Cortex of kidney (tissue), 1 donor: ENCODE measurements at places on chromosomes 3 and 15.

GRCh38 chr3:194265505-194265892, 85.6 kb downstream of the CPN2 start:
- DNase-seq = no peak

- DNase-seq = no peak
Observed at GRCh38 chr15:39556461-39556860, 24.4 kb upstream of the THBS1 start.

DNA sequence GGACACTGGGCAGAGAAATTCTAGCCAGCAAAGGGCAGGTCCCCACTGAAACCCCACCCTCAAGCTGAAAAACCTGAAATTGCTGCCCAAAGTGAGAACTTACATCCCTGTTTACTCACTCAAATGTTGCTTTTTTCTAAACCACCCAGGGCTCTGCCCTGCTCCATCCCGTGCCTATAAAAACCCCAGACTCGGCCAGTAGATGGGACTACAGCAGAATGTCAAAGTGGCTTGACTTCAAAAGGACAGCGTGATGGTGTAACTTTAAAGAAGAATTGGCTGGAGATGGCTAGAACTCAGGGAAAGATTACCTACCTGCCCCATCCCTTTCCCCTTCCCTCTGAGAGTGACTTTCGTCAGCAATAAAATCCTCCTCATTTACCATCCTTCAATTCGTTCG, 246.9 kb downstream of the PYDC2 start:
- no peak for DNase-seq

GRCh38 chr3:128357538-128357937, 109.2 kb downstream of the DNAJB8 start:
- no peak for DNase-seq

GRCh38 chr15:91668370-91668769, 185.1 kb upstream of the SLCO3A1 start:
- no peak for DNase-seq

GRCh38 chr3:130820976-130821375, 72.9 kb upstream of the ATP2C1 start:
- no peak for DNase-seq

GRCh38 chr15:75161106-75161916, 40.4 kb upstream of the C15orf39 start:
- DNase-seq = no peak

DNA sequence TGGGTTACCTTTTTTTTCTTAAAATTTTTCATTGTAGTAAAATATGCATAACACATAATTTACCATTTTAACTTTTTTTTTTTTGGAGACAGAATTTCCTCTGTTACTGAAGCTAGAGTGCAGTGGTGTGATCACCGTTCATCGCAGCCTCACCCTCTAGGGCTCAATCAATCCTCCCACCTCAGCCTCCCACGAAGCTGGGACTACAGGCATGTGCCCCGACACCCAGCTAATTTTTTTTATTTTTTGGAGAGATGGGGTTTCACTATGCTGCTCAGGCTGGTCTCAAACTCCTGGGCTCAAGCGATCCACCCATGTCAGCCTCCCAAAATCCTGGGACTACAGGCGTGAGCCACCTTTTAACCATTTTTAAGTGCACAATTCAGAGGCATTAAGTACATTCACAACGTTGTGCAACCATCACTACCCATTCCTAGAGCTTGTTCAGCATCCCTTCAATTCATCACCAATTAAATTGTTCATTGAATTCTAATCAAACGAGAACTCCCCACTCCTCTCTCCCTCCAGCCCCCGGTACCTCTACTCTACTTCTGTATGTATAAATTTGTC, 44.6 kb downstream of the BHLHE40 start:
- no peak for DNase-seq

DNA sequence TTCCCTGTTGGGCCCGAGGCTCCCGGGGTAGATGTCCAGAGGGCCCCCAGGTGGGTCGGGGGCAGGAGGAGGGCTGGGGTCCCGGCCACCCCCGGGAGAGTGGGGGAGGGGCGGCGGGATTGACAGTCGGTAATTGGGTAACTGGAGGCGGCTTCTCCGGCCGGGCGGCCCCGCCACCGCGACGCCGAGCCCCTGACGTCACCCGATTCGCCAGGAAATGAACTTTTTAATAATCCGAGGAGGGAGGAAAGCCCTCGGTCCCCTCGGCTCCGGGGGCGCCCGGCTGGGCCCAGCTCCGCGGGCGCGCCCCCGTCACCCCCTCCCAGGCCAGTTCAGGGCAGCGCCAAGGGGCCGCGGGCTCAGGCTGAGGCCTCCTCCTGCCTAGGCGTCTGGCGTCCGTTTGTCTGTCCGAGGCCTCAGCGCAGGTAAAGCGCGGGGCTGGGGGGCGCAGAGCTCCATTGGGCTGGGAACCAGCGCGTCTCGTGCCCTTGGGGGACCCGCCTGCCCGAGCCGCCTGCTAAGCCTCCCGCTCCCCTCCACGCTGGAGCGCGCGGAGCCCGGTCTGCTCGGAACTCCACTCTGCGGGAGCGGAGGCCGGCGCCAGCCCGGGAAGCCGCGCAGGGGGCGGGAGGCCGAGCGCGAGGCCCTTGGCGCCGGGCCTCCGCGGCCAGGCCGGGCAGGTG, 3.9 kb downstream of the GATA2 start:
- no peak for DNase-seq

DNA sequence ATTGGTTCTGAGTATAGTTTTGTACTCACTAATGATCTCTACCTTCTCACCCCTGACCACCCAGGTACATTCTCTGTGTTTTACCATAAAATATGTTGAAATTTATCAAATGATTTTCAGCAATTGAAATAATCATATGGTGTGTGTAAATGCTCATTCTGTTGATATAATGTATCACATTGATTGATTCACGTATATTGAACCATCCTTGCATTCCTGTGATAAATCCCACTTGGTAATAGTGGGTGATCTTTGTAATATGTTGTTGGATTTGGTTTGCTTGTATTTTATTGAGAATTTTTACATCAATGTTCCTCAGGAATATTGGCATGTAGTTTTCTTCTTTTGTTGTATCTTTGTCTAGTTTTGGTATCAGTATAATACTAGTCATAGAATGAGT, 1497.6 kb downstream of the OTOL1 start:
- no peak for DNase-seq

GRCh38 chr3:4687167-4687566, 194.0 kb downstream of the ITPR1 start:
- DNase-seq = no peak

GRCh38 chr3:196177567-196177966, 33.6 kb downstream of the ZDHHC19 start:
- no peak for DNase-seq

DNA sequence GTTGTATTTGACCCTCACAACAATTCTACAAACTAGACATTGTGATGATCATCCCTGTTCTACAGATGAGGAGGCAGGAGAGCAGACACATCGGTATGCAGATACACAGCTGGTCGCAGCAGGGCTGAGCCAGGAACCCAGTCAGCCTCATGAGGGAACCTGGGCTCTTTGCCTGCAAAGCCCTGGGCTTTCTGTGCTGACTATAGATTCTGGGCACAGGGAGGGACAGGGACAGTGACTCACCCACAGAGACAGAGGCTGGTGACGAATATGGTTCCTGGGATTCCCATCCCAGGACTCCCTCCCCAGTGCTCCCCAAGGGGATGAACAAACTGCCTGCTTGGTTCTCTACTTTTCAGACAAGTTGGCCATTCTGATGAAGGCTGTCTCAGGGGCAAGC, 3.8 kb upstream of the CAMP start:
- no peak for DNase-seq

DNA sequence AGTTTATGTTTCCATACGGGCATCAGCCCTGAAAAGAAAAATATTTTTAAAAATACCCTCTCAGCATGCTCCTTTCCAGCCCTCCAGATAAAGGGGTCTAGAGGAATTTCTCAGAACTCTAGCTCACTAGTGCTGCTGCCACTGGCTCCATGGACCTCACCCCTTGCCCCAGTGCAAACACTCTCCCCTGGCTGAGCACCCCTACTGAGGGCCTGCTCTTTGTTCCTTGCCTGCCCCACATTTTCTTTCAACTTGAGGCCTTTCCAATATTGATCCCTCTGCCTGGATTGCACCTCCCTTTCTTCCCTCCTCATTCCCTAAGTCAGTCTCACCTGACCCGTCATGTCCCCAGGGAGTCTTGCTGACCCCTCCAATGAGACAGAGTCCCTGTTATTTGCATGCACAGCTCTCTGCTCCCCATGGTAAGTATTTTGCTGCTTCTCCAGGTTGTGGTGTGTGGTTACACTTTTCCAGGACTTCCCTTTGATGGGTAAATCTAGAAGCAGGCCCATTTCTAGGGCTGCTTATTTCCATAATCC, 196.5 kb downstream of the EPHB1 start:
- DNase-seq = no peak

- DNase-seq = no peak
Observed at GRCh38 chr3:156635973-156636372, 38.4 kb upstream of the TIPARP start.

- DNase-seq = no peak
Observed at GRCh38 chr15:98321896-98322295, 326.4 kb upstream of the IGF1R start.

- DNase-seq = no peak
Observed at GRCh38 chr3:16595778-16596177, 9.4 kb downstream of the DAZL start.

GRCh38 chr3:67493808-67494207, 160.6 kb downstream of the SUCLG2 start:
- no peak for DNase-seq

- DNase-seq = no peak
Observed at GRCh38 chr15:58501636-58502188, 69.9 kb downstream of the LIPC start.

DNA sequence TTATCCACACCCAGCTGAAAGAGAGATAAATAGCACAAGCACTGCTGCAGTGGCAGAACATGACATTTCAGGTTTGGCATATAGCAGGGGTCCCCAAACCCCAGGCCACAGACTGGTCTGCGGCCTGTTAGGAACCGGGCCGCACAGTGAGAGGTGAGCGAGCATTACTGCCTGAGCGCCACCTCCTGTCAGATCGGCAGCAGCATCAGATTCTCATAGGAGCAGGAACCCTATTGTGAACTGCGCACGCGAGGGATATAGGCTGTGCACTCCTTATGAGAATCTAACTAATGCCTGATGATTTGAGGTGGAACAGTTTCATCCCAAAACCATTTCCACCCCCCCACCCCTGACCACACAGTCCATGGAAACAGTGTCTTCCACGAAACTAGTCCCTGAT, 54.6 kb downstream of the CCR4 start:
- DNase-seq = no peak

DNA sequence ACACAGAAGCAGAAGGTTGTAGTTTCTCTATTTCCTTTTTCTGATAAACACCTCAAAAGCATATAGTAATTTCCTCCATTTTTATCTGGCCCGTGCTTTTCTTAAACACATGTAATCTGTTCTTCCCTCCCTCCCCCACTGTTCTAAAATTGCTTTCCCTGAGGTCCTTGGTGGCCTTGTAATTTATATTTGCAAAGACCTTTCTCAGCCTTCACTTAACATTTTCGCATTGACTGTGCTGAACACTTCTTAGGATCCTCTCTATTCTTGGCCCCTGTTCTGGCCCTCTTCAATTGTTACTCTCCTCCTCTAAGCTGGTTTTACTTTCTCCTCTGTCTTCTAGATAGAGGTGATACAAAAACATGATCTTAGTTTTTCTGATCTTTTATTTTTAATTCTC, 28.3 kb downstream of the GAP43 start:
- DNase-seq = no peak

DNA sequence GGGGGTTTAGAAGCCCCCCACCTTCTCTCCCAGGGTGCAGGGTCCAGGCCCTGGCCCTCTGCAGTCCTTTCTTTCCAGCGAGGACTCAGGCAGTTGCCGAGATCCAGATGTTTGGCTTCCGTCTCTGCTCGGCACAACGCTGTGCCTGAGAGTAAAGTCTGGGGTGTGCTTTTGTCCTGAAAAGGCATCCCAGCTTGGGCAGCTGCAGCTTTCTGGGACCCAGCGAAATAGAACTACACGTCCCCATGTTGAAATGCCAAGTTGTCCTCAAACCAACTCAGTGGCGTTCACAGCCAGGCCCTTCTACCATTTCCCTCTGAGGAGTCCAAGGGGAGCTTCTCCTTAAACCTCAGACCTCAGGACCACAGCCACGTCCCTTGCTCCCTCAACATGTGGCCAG, 23.1 kb downstream of the FGD5 start:
- no peak for DNase-seq

- no peak for DNase-seq
Observed at GRCh38 chr15:35885870-35886269, 339.9 kb upstream of the DPH6 start.

GRCh38 chr3:105771392-105771791, 97.4 kb downstream of the CBLB start:
- DNase-seq = no peak

DNA sequence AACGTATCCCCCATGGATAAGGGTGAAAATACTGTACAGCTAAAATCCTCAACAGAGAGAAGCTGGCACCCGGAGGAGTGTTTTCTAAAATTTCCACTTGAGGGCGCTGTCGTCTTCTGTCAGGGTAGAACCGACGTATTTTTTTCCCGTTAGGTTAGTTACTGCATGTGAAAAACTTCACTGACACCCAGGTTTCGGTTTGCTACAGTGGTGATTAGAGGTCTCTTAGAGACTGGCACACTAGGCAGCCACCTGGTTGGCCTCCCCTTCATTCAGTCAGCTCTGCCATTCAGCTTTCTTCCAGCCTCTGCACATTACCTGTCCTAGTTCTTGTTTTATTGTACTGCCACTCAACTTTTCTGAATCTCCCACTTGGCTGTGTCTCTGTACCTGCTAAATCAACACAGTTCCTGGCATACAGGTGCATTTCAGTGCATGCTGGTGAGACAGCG, 18.4 kb downstream of the CCK start:
- DNase-seq = no peak

DNA sequence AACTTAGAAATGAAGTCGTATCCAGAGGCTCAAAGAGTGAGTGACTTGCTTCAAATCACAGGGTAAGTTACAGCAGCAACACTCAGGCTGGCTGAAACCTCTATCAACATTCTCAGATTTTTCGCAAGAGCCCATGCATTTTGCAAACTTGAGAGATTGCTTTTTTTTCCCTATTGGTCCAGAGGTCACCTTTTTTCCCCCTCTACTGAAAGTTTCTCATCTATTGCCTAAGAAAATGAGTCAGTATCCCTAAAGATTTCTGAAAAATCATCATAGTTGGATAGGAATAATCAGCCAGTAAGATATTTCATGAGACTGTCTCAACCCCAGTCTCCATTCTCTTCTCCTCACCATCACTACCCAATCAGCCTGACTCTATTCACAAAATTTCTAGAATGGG, 410.6 kb downstream of the FOXP1 start:
- DNase-seq = no peak

- DNase-seq = no peak
Observed at GRCh38 chr3:50515565-50516439, 12.4 kb upstream of the CACNA2D2 start.

- no peak for DNase-seq
Observed at GRCh38 chr3:26522919-26523318, 99.7 kb upstream of the LRRC3B start.

GRCh38 chr3:172052405-172052804, 13.0 kb downstream of the FNDC3B start:
- DNase-seq = no peak

- no peak for DNase-seq
Observed at GRCh38 chr3:45034612-45035252, 8.6 kb downstream of the CLEC3B start.

- DNase-seq = no peak
Observed at GRCh38 chr3:11950576-11950975, 53.6 kb upstream of the SYN2 start.

- DNase-seq = no peak
Observed at GRCh38 chr15:66187271-66187670, 66.3 kb downstream of the MEGF11 start.

- DNase-seq = no peak
Observed at GRCh38 chr3:49028298-49028672, 913 bp downstream of the IMPDH2 start.
